Naive B cell (primary cell): ENCODE measurements at places on chromosomes 2 and 18. TPM values are rescaled to one million over a fixed set of nuclear protein-coding genes. Genes with fewer than 3 reads are reported as not detected.

The RDH14 gene
- polyA plus RNA-seq = 62.3 TPM

The ANKRD23 gene
- not detected for polyA plus RNA-seq

The UPP2 gene
- not detected for polyA plus RNA-seq

The SKOR2 gene
- not detected for polyA plus RNA-seq

The BCL11A gene
- polyA plus RNA-seq = 246 TPM

The FBXO11 gene
- polyA plus RNA-seq = 14.1 TPM

The INPP5D gene
- polyA plus RNA-seq = 103 TPM

The ANO7 gene
- not detected for polyA plus RNA-seq

The LRP1B gene
- polyA plus RNA-seq = not detected

The ANKRD30B gene
- polyA plus RNA-seq = not detected

The TMEM169 gene
- 0.38 TPM for polyA plus RNA-seq

The LIMS4 gene
- polyA plus RNA-seq = 0.58 TPM

The SPATA3 gene
- polyA plus RNA-seq = not detected

The PSD4 gene
- polyA plus RNA-seq = 47.5 TPM

The PSMG2 gene
- 105 TPM for polyA plus RNA-seq

The UGT1A3 gene
- not detected for polyA plus RNA-seq

The FNDC4 gene
- not detected for polyA plus RNA-seq

The GRB14 gene
- 0.16 TPM for polyA plus RNA-seq

The MYL12A gene
- 1,232 TPM for polyA plus RNA-seq

The DLX1 gene
- polyA plus RNA-seq = not detected

The SNORC gene
- polyA plus RNA-seq = not detected

The GRHL1 gene
- polyA plus RNA-seq = 0.11 TPM

The GALR1 gene
- not detected for polyA plus RNA-seq

The TFCP2L1 gene
- polyA plus RNA-seq = not detected

The CENPA gene
- not detected for polyA plus RNA-seq

The C18orf54 gene
- polyA plus RNA-seq = 2.0 TPM

The OSR1 gene
- not detected for polyA plus RNA-seq

The RTKN gene
- 1.7 TPM for polyA plus RNA-seq

The EEF1B2 gene
- 932 TPM for polyA plus RNA-seq

The SULT1C2 gene
- not detected for polyA plus RNA-seq

The MYCN gene
- not detected for polyA plus RNA-seq

The UCN gene
- polyA plus RNA-seq = not detected

The USP40 gene
- 10.7 TPM for polyA plus RNA-seq

The HOXD10 gene
- not detected for polyA plus RNA-seq

The GNLY gene
- polyA plus RNA-seq = 11.7 TPM

The OXER1 gene
- polyA plus RNA-seq = 1.8 TPM

The RGPD4 gene
- not detected for polyA plus RNA-seq

The MRPL33 gene
- 189 TPM for polyA plus RNA-seq

The NPHP1 gene
- 0.59 TPM for polyA plus RNA-seq

The SRD5A2 gene
- not detected for polyA plus RNA-seq

The KIAA2012 gene
- polyA plus RNA-seq = not detected

The SCN1A gene
- polyA plus RNA-seq = not detected

The EDAR gene
- polyA plus RNA-seq = not detected

The SLC4A5 gene
- polyA plus RNA-seq = not detected

The AOX1 gene
- not detected for polyA plus RNA-seq

The PAIP2B gene
- polyA plus RNA-seq = 5.2 TPM

The AAMP gene
- 97.8 TPM for polyA plus RNA-seq

The CYBRD1 gene
- 0.50 TPM for polyA plus RNA-seq

The PLGLB2 gene
- polyA plus RNA-seq = not detected

The TMEM247 gene
- not detected for polyA plus RNA-seq

The APLF gene
- 2.9 TPM for polyA plus RNA-seq

The CCDC148 gene
- not detected for polyA plus RNA-seq

The NCK2 gene
- 108 TPM for polyA plus RNA-seq

The SLC9A2 gene
- polyA plus RNA-seq = not detected

The SLC14A1 gene
- not detected for polyA plus RNA-seq
